ENCODE measurements at places on chromosomes 1 and 21.

DNA sequence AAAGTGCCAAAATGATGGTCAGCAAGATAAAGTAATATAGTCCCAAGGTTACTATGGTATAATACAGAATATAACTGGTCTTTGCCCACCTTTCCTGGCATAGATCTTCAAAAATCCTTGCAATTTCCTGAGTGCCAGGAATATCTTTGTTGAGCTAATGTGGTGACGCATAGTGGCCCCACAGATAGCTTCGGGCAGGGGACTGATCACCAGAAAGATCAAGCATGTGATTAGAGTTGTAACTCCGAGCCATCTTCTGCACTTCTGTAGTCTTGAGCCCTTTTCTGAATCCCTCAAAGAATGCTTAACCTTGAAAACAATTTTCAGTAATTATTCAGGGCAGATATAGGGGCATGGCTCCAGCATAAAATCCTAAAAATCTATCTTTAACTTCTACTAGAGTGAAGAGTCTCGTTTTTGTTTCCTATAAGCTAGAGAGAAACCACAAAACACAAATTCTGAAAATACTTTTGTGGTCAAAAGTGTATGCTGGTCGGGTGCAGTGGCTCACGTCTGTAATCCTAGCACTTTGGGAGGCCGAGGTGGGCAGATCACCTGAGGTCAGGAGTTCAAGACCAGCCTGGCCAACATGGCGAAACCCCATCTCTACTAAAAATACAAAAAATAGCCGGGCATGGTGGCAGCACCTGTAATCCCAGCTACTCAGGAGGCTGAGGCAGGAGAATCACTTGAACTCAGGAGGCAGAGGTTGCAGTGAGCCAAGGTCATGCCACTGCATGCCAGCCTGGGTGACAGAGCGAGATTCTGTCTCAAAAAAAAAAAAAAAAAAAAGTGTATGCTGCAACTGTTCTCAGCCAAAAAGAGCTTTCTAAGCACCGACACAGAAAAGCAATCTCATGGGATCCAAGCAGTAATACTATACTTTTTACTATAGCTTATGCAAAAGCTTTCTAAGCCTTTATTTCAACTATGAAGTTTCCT lies 62.8 kb downstream of the NVL start:
- no peak for DNase-seq

- DNase-seq, result no peak
Observed at GRCh38 chr1:10399444-10399941, 629 bp downstream of the PGD start.

DNA sequence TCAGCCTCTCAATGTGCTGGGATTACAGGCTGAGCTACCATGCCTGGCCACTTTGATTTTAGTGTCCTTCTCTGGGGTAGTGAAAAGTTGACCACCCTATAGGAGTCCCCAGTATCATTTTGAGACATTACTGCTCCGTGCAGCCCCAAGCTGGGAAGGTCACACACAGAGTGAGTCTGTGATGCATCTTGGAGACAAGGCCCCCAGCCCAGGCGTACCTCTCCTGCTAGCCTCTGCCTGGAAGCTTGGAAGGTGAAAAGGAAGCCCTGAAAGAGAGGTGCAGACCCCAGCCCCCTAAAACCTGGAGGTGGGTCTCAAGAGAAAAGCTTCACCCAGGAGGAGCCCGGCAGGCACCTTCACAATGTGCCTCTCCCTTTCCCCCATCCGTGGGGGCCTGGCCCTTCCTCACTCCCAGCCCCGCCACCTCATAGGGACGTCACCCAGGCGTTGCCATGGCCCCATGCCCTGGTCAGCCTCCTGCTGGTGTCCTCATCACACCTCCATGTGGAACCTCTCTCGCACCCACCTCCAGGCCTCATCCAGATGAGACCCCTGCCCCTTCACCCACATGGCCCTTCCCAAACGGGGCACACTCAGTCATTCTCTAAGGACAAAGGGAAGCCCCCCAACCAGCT lies 5.6 kb upstream of the ARF1 start:
- DNase-seq, result no peak

DNA sequence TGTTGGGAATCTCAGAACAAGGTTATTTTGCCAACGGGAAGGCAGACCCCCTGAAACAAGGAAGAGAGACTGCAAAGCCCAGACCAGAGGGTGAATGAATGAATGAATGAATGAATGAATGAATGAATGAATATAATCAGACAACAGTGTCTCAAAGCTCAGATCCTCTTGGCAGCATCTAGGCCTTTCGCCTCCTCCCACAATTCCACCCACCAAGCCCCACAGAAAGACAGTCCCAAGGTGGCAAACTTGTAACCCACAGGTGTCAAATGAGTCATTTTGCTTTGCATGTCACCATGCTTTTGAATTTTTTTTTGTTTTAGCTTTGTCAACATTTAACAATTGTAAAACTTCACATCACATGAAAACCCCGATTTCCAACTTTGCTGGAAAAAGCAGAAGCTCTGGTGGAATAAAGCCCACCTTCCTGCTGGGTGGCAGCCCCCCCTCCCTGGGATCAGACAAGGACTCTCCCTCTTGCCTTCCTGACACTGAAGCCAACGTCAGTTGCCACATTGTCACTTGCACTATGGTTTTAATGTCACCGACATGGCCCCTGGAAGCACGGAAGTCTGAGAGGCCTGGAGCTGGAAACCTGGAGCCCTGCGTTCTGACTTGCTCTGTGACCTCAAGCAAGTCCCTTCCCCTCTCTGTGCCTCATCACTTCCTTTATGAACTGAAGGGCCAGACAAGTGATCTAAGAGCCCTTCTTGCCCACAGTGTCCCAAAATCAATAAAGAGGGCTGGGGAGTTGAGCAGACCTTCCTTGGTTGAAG lies 134.6 kb upstream of the RUNX3 start:
- DNase-seq, result no peak

- DNase-seq, result no peak
Observed at GRCh38 chr1:199073166-199073565, 434.3 kb downstream of the PTPRC start.

- no peak for DNase-seq
Observed at GRCh38 chr1:154553056-154554030, 5.1 kb downstream of the UBE2Q1 start.

- DNase-seq, result no peak
Observed at GRCh38 chr1:233183226-233184020, 112.1 kb downstream of the PCNX2 start.

DNA sequence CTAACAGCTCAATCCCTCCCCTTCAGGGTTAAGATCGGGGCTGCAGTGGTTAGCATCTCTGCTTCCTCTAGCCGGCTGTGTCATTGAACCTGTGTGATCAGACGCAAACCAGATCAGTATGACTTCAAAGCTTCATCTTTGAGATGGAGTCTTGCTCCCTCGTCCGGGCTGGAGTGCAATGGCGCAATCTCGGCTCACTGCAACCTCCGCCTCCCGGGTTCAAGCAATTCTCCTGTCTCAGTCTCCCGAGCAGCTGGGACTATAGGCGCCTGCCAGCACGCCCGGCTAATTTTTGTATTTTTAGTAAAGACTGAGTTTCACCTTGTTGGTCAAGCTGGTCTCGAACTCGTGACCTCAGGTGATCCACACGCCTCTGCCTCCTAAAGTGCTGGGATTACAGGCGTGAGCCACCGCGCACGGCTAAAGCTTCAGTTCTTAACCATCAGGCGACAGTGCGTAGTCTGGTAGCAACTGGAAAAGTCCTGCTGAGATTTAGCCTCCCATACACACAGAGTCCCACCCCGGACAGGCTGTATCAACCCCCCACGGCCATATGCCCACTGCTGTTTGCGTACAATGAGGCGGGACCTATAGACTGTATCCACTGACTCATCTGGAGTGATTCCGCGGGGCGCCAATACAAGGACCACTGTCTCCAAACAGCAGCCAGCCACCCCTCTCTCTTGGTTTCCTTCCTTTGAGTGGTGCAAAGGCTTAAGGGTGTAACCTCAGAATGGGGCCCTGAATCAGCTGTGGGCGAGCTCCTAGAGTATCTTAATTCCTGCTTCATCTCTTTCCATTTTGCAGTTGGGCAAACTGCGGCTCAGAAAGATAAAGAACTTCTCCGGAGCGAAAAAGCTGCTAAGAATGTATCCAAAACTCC lies 23.3 kb downstream of the CELA3A start:
- DNase-seq, result peak; percentile 59

DNA sequence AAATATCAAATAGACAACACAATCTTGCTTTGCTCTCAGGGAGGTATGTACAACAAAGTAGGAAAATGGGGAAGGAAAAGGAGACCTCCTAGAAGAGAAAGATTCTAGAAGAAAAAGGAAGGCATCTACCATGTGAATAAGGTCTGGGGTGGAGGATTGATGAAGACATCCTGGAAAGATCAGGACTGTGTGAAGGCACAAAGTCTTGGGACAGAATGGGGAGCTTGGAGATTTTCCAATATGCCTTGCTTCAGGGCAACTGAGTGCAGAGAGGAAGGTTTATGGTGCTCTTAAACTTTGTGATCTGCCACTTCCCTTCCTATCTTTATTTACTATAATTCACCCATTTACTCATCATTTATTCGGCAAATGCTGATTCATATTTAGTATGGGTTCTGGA lies 352.0 kb downstream of the PLPP3 start:
- DNase-seq, result no peak

DNA sequence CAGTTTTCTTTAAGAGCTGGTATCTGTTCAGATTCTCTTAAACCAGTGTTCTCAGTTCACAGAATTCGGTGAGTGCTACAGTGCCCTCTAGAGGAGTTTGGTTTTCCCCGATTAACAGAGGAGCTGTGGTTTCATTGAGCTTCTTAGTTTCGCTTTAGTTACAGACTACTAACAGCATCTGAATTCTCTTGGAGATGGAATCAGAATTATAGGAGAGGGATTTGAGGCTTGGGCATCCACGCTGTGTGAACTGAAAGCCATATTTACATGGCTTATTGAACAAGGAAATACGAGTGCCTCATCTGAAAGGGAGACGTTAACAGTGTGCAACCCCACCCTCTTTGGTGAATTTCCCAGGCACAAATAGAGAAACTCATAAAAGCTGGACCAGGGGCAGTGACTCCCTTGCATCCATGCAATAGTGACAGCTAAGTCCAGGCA lies 202.0 kb downstream of the USH2A start:
- DNase-seq, result no peak
